A673 (cell line): ENCODE measurements at places on chromosomes 12 and 14.

GRCh38 chr12:76308866-76309265 lies 39.3 kb downstream of the BBS10 start:
- H3K36me3 ChIP-seq, result no peaks in the 10 kb centered on the region
- no peaks in the 10 kb centered on the region for H3K27me3 ChIP-seq
- no peak for DNase-seq
- no peak overlapping the region for H3K4me3 ChIP-seq

DNA sequence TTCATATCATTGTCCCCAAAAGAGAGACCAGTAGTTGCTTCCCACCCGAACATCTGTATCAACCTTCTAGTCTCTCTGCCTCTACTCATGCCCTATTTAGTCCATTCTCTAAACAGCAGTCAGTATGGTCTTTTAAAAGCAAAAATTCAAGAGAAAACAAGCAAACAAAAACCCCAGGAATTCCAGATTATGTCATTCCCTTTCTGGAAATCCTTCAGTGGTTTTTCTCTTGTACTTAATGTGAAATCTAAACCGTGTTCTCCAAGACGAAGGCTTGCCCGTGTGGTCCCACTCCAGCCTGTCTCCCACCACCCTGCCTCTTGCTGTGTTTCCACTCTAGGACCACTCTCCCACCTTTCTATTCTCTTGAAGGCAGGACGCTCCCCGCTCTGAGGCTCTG lies 90.8 kb downstream of the TMEM30B start:
- H3K27me3 ChIP-seq, result no peaks in the 10 kb centered on the region
- no peaks in the 10 kb centered on the region for H3K36me3 ChIP-seq
- DNase-seq, result no peak
- no peak overlapping the region for H3K4me3 ChIP-seq

- peaks cover 16% of the 10 kb centered on the region for H3K4me1 ChIP-seq
- H3K27ac ChIP-seq, result no peak overlapping the region
- H3K36me3 ChIP-seq, result no peaks in the 10 kb centered on the region
- peak; percentile 26 for DNase-seq
- no peaks in the 10 kb centered on the region for H3K27me3 ChIP-seq
Observed at GRCh38 chr12:2248901-2249381, 196.2 kb downstream of the CACNA1C start.

DNA sequence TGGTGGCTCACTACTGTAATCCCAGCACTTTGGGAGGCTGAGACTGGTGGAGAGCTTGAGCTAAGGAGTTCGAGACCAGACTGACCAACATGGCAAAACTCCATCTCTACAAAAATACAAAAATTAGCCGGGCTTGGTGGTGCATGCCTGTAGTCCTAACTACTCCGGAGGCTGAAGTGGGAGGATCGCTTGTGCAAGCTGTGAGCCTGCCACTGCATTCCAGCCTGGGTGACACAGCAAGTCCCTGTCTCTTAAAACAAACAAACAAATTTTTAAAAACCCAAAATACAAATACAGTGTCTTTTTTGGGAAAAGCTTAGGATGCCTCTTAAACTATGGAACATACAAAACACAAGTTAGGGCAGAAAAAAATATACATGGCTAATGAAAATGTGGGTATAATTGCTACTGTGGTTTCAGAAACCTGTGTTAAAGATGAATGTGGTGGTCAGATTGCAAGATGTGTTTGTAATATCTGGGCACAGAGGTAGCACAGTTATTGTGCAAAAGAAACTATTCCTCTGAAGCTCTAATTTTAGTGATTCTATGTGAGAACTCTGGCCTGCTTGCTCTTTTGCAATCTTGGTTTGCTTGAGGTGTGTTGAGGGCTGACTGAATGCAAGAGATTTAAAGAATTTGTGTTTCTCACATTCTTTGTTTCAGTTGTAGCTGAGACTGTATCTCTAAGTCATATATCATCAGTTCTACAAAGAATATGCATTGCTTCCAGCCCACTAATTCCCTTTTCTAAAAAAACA lies 3.9 kb upstream of the HSPA2 start:
- no peak overlapping the region for H3K27ac ChIP-seq
- H3K4me1 ChIP-seq, result no peaks in the 10 kb centered on the region
- no peaks in the 10 kb centered on the region for H3K27me3 ChIP-seq

- peak; percentile 89 for DNase-seq
- H3K4me1 ChIP-seq, result no peaks in the 10 kb centered on the region
- H3K4me3 ChIP-seq, result no peak overlapping the region
- no peaks in the 10 kb centered on the region for H3K27me3 ChIP-seq
Observed at GRCh38 chr14:94342334-94342934, 19.3 kb upstream of the SERPINA6 start.

DNA sequence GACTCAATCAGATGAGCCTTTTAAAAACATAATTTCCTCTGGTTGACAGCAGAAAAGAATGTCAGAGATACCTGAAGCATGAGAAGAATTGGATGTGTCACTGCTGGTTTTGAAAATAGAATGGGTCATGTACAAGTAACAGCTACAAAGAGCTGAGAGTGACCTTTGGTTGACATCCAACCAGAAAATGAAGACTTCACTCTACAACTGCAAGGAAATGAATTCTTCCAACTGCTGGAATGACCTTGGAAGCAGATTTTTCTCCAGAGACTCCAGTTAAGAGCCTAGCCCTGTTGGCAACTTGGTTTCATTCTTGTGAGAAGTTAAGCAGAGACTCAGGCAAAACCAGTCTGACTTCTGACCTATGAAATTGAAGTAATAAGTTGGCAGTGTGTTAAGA lies 505.9 kb downstream of the SLC16A7 start:
- no peaks in the 10 kb centered on the region for H3K4me1 ChIP-seq
- no peak overlapping the region for H3K27ac ChIP-seq
- no peaks in the 10 kb centered on the region for H3K27me3 ChIP-seq
- no peaks in the 10 kb centered on the region for H3K36me3 ChIP-seq
- DNase-seq, result no peak

DNA sequence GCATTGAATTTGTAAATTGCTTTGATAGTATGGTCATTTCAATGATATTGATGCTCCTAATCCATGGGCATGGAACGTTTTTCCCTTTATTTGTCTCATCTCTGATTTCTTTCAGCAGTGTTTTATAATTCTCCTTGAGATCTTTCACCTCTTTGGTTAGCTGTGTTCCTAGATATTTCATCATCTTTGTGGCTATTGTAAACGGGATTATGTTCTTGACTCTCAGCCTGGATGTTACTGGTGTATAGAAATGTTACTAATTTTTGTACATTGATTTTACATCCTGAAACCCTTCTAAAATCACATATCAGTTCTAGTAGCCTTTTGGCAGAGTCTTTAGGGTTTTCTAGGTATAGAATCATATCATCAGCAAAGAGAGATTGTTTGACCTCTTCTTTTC lies 52.6 kb downstream of the SYNE2 start:
- no peak overlapping the region for H3K4me3 ChIP-seq
- H3K27ac ChIP-seq, result no peak overlapping the region
- no peaks in the 10 kb centered on the region for H3K27me3 ChIP-seq
- no peaks in the 10 kb centered on the region for H3K36me3 ChIP-seq
- no peak for DNase-seq
- H3K4me1 ChIP-seq, result peaks cover 6% of the 10 kb centered on the region
